ENCODE measurements at places on chromosomes 1 and 21.

- DNase-seq = peak; percentile 10
Observed at GRCh38 chr21:25563361-25564116, 43.7 kb downstream of the MRPL39 start.

DNA sequence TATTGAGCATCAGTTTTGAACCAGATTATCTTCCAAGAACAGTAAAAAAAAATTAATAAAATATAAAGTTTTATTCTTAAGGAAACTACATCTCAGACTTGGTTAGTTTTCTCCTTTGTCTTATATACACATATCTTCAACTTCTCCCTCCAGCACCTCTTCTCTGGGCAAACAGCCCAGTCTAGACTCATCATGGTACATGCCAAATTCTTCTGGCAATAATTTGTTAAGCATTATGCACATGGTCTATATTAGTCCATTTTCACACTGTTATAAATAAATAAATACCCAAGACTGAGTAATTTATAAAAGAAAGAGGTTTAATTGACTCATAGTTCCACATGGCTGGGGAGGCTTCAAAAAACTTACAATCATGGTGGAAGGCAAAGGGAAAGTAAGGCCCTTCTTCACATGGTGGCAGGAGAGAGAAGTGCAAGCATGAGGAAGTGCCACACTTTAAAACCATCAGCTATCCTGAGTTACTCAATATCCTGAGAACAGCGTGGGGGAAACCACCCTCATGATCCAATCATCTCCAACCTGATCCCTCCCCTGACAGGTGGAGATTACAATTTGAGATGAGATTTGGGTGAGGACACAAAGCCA, 108.7 kb upstream of the RNPC3 start:
- peak; percentile 6 for DNase-seq

GRCh38 chr21:39334611-39335010, 14.3 kb downstream of the HMGN1 start:
- DNase-seq = no peak

- no peak for DNase-seq
Observed at GRCh38 chr1:109630898-109631512, 11.4 kb downstream of the AMPD2 start.

DNA sequence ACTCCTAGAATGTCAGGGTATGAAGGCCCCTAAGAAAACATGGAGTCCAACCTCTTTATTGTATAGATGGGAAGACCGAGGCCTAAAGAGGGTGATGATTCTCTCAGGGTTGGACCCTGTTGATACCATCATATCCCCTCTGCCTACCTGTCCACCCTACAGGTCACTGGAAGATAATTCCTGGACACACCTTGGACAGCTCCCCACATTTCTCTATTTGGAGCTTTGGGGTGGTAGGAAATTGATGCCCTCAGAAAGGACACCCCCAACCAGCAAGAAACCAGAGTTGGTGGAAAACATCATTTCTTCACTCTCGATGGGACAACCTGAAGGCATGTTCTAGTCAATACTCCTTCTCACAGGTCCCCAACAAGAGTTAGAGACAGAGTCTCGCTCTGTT, 3.0 kb upstream of the TCEA3 start:
- DNase-seq = no peak

- DNase-seq = peak; percentile 47
Observed at GRCh38 chr1:65309304-65310077, at the start of gene DNAJC6. Gene DNAJC6, plus strand, starts transcription at chr1:65309543. Its CDS starts 203 bp downstream, at chr1:65309746.

- DNase-seq = no peak
Observed at GRCh38 chr1:76583875-76584477, 283.3 kb upstream of the ST6GALNAC5 start.

DNA sequence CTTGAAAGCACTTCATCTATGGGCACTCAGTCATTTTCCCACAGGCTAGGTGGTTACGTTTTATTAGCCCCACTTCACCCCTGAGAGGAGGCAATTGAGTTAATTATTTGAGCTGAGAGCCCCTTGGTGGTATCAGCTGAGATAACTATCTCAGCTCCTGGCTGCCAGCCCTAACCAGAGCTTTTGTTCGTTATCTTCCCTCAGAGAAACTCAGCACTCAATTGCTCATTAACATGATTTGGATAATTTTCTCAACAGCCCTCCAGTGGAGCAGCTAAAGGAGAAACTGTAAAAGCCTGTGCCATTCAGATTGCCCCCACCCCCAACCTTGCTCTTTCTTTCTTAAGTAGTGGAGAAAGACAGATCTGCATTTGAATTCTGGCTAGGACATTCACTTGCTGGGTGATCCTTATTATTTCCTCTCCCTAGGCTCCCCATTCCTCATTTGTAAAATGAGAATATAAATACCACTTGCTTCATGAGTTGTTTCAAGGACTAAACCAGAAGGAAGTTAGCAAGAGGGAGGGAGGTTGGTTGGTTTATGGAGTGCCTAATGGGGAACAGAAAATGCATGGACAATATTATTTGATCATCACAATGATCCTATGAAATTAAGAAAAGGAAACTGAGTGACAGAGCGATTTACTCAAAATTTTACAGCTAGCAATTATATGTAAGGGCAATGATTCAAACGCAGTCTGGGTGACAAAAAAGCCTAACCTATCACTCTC, 218.7 kb upstream of the FGGY start:
- DNase-seq = no peak

- DNase-seq = peak; percentile 63
Observed at GRCh38 chr1:76330991-76331603, 256.6 kb downstream of the ST6GALNAC3 start.

GRCh38 chr1:53122201-53122885, 20.1 kb downstream of the SLC1A7 start:
- peak; percentile 88 for DNase-seq

- DNase-seq = no peak
Observed at GRCh38 chr1:226233806-226234205, 10.3 kb downstream of the MIXL1 start.

GRCh38 chr1:5296095-5296494, 641.7 kb downstream of the AJAP1 start:
- DNase-seq = no peak

- no peak for DNase-seq
Observed at GRCh38 chr1:230156068-230156467, 89.0 kb downstream of the GALNT2 start.

GRCh38 chr1:30822006-30822405, 64.4 kb upstream of the LAPTM5 start:
- no peak for DNase-seq

GRCh38 chr1:53070621-53071020, 8.6 kb downstream of the PODN start:
- DNase-seq = no peak

GRCh38 chr1:24180676-24181075, 6.4 kb downstream of the IFNLR1 start:
- DNase-seq = no peak

DNA sequence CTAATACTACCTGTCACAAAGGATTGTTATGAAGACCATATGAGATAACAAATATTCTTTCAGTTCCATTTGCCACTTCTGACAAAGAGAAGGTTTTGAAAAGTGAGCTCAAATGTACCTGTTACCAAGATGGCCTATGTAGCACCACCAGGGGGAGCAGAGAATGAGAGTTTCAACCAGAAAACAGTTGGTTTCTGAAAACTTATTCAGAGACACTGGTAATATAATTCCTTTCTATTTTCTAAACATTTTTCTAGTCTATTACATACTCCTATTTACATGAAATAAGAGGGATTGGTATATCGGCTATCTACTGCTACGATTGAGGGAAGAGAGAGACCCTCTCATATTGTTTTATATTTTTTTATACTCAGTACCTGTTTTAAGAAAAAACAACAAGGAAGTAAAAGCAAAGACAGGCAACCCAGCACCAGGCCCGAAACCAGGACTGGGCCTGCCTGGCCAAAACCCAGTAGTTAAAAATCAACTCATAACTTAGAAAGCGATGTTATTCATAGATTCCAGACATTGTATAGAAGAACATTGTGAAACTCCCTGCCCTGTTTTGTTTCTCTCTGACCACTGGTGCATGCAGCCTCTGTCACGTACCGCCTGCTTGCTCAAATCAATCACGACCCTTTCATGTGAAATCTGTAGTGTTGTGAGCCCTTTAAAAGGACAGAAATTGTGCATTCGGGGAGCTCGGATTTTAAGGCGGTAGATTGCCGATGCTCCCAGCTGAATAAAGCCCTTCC, 48.3 kb downstream of the IL23R start:
- peak; percentile 48 for DNase-seq

GRCh38 chr1:239920214-239920613, 171.5 kb upstream of the FMN2 start:
- DNase-seq = no peak

DNA sequence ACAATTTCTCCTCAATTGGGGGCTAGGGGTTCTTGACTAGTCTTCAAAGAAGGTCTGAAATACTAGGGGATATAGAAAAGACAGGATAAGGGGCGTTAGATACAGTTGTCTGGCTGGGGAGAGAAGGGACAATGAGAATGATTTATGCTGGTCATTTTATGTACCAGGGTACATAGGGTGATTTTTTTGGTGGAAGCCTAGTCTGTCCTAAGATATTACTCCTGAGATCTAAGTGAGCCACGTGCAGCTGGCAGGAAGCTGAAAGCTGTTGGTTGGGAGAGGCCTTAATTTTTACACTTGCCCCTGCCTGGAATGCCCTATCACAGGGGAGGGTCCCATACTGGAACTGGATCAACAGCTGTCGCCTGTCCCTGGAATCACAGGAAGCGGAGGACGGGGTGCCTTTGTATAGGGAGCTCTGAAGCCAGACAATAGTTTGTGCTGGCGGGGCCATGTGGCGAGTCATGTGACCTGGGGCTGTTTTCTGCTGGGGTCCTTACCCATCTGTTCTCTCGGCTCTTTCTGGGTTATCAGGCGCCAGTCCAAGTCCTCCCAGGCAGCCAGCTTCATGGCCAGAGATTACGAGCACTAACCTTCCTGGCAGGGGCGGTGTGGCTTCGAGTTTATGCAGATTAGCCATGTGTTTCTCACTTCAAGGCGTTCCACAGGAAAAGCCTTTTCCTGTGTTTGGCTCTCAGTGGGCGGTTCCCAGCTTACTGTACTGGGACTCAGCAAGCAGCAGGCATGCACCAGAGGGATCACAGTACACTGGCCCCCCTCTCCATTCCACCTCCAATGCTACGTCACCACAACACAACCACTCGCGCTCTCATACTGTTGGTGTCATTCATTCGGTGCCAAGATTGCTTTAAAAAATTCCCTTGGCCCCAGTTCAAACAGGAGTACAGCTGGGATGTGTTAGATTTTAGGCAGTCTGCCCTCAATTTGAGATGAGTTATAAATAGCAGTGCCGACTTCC, 27.5 kb downstream of the ARID1A start:
- DNase-seq = peak; percentile 99

DNA sequence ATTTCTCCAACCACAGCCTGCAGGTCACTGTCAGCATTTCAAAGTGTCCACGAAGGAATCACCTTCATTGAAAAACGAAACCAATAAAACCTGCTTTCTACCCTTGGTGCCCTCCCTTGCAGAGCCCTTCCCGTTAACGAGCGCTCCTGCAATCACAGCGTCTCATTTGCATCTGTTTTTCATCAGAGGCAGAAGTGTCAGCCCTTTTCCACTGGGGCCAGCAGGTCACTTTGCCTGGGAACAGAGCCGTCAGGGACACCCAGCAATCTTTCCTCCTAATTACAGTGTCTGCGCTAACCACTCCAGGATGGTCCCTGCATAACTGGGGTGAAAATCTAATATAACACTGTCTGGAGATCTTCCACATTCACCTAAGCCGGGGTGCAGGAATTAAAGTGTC, 85.3 kb downstream of the PSMG1 start:
- no peak for DNase-seq

DNA sequence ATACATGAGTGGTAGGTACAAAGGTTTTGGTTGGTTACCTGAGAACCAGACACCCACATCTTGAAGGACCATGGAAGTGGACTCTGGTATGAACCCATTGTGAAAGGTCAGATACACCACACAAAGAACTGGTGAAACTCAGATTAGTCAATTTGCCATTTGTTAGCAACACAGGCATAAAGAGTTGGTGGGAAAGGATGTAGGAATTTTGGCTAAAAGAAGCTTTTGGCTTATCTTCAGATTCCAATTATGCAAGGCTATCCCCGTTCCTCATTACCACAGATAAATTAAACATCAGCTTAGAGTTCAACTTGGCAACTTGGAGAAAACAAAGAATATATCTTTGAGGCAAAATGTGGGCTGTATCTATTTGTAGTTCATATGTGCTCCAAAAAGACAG, 87.0 kb upstream of the IRF2BP2 start:
- DNase-seq = peak; percentile 73

DNA sequence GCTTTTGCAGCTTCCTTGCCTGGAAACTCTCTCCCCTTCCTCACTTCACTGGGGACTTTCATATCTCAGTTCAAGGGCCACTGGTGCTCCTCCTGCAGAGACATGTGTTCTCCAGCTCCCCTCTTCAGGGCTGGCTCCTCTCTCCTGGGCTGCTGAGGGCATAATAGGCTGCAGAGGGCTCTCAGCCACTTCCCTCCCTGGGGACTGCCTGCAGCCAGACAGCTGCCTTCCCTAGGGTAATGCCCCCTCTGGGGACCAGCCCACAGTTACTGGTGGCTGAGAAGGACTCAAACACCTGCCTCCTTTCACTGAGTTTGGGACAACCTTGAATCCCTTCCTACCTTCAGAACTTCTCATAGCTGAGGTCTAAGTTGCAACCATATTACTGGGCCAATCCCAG, 104.8 kb upstream of the POU3F1 start:
- no peak for DNase-seq

DNA sequence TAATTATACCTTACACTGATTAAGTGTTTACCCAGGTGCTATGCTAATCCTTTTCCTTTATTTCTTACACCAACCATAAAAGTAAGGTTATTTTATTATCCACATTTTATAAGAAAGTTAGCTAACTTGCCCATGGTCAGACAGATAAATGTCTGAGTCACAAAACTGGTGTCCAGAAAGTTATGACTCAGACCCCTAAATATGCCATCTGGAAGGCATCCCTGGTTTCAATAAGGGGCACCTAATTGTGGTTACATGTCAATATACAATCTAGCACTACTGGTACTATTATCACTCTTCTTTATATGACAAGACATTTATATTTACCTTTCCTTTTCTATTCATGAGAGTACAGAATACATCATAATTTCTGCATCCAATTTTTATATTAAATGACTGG, 496.5 kb upstream of the ADGRL2 start:
- DNase-seq = peak; percentile 52

GRCh38 chr1:18716785-18717678, 86.4 kb downstream of the PAX7 start:
- DNase-seq = no peak

- DNase-seq = no peak
Observed at GRCh38 chr1:228101994-228102790, 933 bp downstream of the C1orf35 start.

DNA sequence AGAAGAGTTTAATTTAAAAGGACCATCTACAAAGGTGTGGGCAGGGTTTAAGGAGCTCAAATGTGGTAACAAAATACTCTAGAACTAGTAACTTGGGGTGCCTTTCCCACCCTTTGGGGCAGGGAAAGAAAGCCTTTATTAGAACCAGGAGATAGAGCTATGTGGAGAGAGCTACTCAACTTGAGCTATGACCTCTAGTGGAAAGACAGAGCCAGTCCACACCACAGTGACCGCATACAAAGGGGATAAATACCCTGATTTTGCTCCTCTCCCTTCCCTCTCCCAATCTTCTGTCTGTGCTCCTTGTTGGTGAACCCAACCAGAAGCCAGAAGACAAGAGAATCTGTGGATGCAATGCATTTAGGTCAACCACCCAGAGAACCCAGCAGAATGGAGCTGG, 54.4 kb upstream of the JAK1 start:
- DNase-seq = no peak

All from fibroblast of the aortic adventitia (primary cell).